ENCODE measurements at places on chromosomes 1 and 21.

DNA sequence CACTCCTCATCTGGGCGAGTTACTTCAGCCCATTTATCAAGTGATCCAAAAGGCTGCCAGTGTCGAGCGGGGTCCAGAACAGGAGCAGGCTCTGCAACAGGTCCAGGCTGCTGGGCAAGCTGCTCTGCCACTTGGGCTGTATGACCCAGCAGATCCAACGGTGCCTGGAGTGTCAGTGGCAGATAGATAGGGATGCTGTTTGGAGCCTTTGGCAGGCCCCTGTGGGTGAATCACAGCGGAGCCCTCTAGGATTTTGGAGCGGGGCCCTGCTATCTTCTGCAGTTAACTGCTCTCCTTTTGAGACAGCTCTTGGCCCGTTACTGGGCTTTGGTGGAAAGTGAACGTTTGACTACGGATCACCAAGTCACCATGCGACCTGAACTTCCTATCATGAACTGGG is 7.5 kb downstream of the MMEL1 start:
- DNase-seq: no peak

DNA sequence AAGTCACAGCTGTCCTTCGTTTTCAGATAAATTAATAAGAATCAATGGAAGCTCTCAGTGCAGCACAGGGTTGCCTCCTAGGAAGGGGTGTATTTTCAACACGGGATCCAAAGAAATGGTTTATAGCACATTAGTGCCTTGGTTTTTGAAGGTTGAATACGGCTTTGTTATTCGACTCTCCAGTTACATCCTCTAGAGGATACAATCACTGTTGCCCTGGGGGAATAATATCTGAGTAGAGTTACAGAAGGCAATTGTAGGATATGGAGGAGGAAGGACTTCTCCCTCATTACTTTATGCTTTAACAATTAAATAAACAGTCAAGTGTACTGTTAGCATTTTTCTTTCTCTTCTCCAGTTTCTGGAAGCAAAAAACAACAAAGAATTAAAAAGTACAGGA is 14.3 kb upstream of the ZNF326 start:
- no peak for DNase-seq

GRCh38 chr1:212645546-212646543 is 37.3 kb downstream of the ATF3 start:
- no peak for DNase-seq

GRCh38 chr21:46089285-46089684 is 8.6 kb upstream of the COL6A2 start:
- no peak for DNase-seq
